K562 (cell line): ENCODE measurements at places on chromosomes 6 and 20. TPM values are rescaled to one million over a fixed set of nuclear protein-coding genes. Genes with fewer than 3 reads are reported as not detected.

The C4B gene
- polyA plus RNA-seq: 6.0 and 6.9 TPM in 2 replicates

The HSPA12B gene
- polyA plus RNA-seq: not detected in 2 replicates

The GSTA5 gene
- not detected in 2 replicates for polyA plus RNA-seq

The SYCP2 gene
- polyA plus RNA-seq: 0.34 and 1.4 TPM in 2 replicates

The ALDH8A1 gene
- 0.03 TPM in 2 replicates for polyA plus RNA-seq

The AURKA gene
- 105 and 106 TPM in 2 replicates for polyA plus RNA-seq

The PPP1R14C gene
- 9.7 and 11.7 TPM in 2 replicates for polyA plus RNA-seq

The GGT7 gene
- polyA plus RNA-seq: 17.3 and 21.6 TPM in 2 replicates

The C20orf204 gene
- 0.94 and 1.6 TPM in 2 replicates for polyA plus RNA-seq

The MATN4 gene
- polyA plus RNA-seq: 0.20 TPM in 1 of 2 replicates, not detected in the other

The OOEP gene
- not detected in 2 replicates for polyA plus RNA-seq

The MYB gene
- 153 and 155 TPM in 2 replicates for polyA plus RNA-seq

The WFDC5 gene
- not detected in 2 replicates for polyA plus RNA-seq

The SPATA25 gene
- polyA plus RNA-seq: 0.63 and 0.73 TPM in 2 replicates

The GSTA2 gene
- polyA plus RNA-seq: 0.08 and 0.13 TPM in 2 replicates

The BHLHE23 gene
- not detected in 2 replicates for polyA plus RNA-seq

The SH3BGRL2 gene
- polyA plus RNA-seq: 6.5 and 8.6 TPM in 2 replicates

The VSX1 gene
- not detected in 2 replicates for polyA plus RNA-seq

The SIRPD gene
- polyA plus RNA-seq: not detected in 2 replicates

The RAET1G gene
- polyA plus RNA-seq: not detected in 2 replicates

The PRDM13 gene
- not detected in 2 replicates for polyA plus RNA-seq
